Epithelial cell of esophagus (primary cell): ENCODE measurements at places on chromosomes 3 and 15.

GRCh38 chr15:40163657-40164416 is 3.0 kb downstream of the BUB1B start:
- DNase-seq: no peak

- DNase-seq: no peak
Observed at GRCh38 chr3:171295484-171296373, 164.5 kb downstream of the TNIK start.

DNA sequence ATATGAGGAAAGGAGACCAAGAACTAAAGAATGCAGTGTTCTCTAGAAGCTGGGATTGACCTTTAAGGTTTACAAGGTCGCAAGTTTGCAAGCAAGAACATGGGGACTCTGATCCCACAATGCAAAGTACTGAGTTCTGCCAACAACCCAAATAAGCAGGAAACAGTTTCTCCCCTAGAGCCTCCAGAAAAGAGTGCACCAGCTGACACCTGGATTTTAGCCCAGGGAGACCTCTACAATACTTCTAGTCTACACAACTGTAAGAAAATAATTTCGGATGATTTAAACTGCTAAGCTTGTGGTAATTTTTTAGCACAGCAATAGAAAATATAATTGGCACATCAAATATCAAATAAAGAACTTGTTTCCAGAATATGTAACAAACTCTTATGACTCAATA is 46.4 kb downstream of the EHHADH start:
- DNase-seq: no peak

DNA sequence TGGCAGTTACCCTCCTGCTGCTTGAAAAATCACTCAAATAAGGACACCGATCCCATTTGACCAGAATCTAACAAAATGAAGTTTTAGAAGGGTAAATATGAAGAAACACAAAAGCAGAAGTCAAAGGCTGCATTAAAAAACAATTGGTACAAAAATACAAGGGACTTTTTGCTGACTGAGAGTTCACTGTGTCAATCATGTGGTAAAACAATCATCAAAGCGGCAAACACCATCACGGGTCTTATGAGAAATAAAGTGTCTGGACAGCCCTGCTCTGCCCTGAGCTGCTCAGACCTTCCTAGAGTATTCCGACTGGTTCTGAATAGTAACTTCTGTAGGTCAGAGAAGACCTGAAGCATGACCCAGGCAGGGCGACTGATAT is 137.2 kb upstream of the RAD18 start:
- DNase-seq: no peak

- DNase-seq: no peak
Observed at GRCh38 chr15:49870472-49870871, 248.6 kb downstream of the ATP8B4 start.

- DNase-seq: peak; percentile 6
Observed at GRCh38 chr3:10693457-10693856, 122.6 kb upstream of the SLC6A11 start.
